ENCODE measurements at places on chromosomes 12 and 14.

DNA sequence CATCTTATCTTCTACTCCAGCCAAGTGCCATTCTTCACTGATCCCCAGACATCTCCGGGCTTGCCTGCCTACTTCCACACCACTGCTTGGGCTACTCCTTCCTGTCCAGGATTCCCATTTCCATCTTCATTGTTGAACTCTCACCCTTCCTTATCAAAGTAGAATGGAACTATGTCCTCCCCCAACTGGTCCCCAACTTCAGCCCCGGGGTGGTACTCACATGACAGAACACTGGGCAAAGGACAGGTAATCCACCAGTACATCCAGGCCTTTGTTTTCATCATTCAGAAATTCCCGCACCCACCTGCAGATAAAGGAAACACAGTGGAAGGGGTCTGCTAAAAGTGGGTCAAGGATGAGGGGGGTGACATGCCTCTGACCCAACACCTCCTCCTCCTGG is 38.4 kb downstream of the PRPF40B start:
- DNase-seq, result no peak

- no peak for DNase-seq
Measured at GRCh38 chr12:41917938-41918341, 226.7 kb downstream of the GXYLT1 start.

DNA sequence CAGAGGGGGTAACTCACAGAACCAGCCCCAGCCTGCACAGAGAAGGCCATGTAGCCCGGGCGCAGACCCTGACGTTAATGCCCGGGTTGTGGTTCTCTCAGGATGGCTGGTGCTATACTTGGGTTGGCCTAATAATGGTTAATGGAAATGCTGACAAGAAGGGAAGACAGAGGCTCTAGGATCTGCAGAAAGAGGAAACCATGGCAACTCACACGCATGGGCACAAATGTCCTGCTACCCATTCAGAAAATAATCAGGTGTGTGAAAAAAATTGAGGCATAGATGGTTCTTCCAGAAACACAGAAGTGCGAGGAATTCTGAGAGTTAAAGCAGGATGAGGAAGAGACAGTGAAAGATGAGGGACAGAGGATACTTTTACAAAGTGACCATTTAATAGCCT is 33.8 kb downstream of the APPL2 start:
- no peak for DNase-seq

- DNase-seq, result no peak
Measured at GRCh38 chr14:102699416-102700110, 77.7 kb upstream of the TRAF3 start.

GRCh38 chr12:52687497-52688385 is 7.5 kb upstream of the KRT1 start:
- no peak for DNase-seq

DNA sequence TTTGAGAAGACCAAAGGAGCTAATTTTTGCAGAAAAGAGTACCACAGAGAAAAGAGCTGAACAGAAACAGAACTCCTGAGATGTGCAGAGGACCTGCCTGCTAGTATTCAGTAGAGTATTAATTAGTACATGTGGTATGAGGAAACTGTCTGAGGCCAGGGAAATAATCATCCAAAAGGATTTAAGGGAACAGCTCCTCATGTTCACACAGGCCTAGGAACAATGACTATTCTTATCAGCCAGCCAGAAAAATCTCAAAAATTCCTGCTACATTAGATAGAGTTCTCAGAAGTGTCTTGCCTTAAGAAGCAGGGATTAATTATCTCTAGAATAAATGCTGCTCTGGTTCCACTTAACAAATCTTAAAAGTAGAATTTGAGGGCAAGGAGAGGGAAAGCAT is 36.4 kb downstream of the PKP2 start:
- DNase-seq, result no peak

GRCh38 chr14:62691647-62692489 is 353.4 kb downstream of the KCNH5 start:
- no peak for DNase-seq

DNA sequence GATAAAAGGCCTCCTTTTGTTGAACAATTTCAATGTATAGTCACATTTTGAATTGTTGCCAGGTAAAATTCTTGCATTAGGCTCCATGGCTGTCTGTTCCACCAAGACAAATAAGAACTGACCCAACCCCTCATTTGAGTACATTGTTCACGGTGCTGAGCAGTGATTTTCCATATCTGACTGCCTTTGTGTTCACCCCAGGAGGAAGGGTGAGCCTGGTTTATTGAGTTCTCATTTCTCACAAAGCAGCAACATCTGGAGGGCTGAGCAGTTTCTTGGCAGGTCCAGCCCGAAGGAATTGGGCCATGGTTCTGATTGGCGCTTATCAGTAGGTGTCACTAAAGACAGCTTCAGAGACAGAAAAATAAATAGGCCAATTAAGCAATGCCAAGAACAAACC is 149.1 kb downstream of the BMP4 start:
- no peak for DNase-seq

All from KBM-7 (cell line).